ENCODE measurements at places on chromosomes 13 and 19. TPM values are rescaled to one million over a fixed set of nuclear protein-coding genes. Genes with fewer than 3 reads are reported as not detected.

- no peaks in the 10 kb centered on the region for H3K27me3 ChIP-seq
- no peak overlapping the region for H3K4me3 ChIP-seq
- H3K36me3 ChIP-seq, result no peaks in the 10 kb centered on the region
- no peak overlapping the region for H3K27ac ChIP-seq
- DNase-seq, result no peak
- H3K4me1 ChIP-seq, result peaks cover 3% of the 10 kb centered on the region
Measured at GRCh38 chr13:46359714-46360113, 27.3 kb downstream of the RUBCNL start.

Gene RNF225
- 0.98 TPM for total RNA-seq

- no peak overlapping the region for H3K4me3 ChIP-seq
- peaks cover 5% of the 10 kb centered on the region for H3K4me1 ChIP-seq
- no peaks in the 10 kb centered on the region for H3K27me3 ChIP-seq
- H3K27ac ChIP-seq, result no peak overlapping the region
- H3K36me3 ChIP-seq, result no peaks in the 10 kb centered on the region
- no peak for DNase-seq
Measured at GRCh38 chr19:45488708-45489107, 8.1 kb downstream of the RTN2 start.

- DNase-seq, result no peak
- H3K36me3 ChIP-seq, result peaks cover 83% of the 10 kb centered on the region
- no peak overlapping the region for H3K4me3 ChIP-seq
- H3K4me1 ChIP-seq, result peaks cover 13% of the 10 kb centered on the region
- H3K27me3 ChIP-seq, result no peaks in the 10 kb centered on the region
Measured at GRCh38 chr19:12949363-12950283, 4.0 kb downstream of the RAD23A start.

- no peak overlapping the region for H3K4me3 ChIP-seq
- DNase-seq, result no peak
- H3K4me1 ChIP-seq, result peaks cover 10% of the 10 kb centered on the region
- peaks cover 87% of the 10 kb centered on the region for H3K36me3 ChIP-seq
- H3K27me3 ChIP-seq, result no peaks in the 10 kb centered on the region
- no peak overlapping the region for H3K27ac ChIP-seq
Measured at GRCh38 chr19:5642204-5642603, 19.3 kb downstream of the SAFB start.

Data from MCF 10A (cell line).